ENCODE measurements at places on chromosomes 7 and 10.

- no peak for DNase-seq
Measured at GRCh38 chr10:12705943-12706342, 295.6 kb downstream of the CCDC3 start.

DNA sequence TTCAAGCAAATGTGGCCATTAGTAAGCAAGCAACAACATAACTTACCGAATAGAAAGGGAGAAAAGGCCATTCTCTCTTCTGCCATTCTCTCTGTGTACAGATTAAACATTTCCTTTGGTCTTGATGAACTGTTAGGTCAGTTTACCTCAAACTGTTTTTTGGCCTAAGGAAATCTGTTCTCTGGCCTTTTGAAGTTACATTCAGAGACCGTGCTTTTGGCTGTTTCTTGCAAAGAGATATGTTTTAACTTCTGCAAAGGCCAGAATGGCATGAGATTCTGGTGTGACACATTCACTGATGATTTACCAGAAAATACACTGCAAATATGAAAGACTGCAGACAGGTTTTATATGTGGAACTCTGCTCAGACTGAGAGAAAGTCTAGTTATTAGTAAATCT is 22.2 kb downstream of the AHR start:
- no peak for DNase-seq

DNA sequence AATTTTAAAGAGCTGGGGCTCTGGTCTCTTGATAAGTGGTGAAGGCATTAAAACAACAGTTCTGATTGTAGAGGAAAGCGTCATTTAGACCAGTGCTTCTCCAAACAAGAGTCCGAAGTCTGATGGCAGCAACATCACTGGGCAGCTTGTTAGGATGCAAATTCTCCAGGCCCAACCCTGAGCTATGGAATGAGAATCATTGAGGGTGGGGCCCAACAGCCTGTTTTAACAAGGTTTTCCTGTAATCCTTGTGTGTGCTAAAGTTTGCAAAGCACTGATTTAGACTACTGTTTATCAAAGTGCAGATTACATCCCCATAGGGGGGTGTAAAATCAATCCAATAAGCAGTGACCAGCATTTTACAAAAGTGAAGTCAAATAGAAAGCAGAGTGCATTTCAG is 2.6 kb upstream of the ZNRF2 start:
- DNase-seq = no peak

DNA sequence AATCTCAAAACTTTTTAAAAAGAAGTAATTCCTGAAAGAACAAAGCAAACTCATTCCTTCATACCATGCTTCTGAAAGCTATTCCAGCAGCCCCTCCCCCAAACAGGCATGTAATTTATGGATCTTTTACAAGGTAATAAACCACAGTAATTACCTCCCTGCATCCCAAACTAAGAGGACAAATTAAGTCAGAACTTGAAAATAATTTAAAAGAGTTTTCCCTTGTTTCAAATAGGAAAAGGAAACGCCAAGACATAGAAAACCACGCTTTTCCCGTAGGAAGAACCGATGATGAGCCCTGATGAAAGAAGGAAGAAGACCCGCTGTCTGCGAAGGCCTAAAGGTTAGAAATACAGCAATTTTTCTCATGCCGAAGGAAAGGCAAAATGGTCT is 8.9 kb downstream of the HOXA4 start:
- DNase-seq = no peak

DNA sequence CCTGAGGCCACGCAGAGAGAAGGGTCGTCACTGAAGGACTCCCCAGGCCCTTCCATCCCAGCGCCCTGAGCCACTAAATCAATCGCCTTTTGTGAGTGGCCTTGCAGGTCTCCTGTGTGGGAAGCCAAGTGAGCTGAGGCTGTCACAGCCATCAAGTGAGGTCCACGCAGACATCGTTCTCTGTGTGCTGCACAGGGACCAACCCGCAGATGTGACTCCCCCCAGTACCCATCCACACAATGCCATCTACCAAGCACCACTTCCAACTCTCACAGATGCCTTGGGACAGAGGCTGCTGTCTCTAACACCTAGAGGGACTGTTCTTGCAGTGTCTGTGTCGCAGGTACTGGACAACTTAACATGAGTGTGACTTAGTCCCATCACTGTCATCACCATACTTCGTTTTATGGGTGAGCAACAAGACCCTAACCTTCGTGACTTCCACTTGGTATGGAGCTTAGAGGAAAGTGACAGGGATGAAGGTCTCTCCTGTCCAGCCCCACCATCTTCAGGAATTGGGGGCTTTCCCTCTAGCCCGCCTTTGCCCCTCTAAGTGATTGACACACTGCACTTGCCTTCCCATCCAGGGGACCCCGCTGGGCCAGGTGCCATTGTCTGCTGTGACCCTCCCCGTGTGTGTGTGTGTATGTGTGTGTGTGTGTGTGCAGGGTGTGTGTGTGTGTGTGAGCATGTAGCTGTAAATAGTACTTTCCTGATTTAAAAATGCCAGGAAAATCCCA is 51.4 kb upstream of the TMEM72 start:
- no peak for DNase-seq

DNA sequence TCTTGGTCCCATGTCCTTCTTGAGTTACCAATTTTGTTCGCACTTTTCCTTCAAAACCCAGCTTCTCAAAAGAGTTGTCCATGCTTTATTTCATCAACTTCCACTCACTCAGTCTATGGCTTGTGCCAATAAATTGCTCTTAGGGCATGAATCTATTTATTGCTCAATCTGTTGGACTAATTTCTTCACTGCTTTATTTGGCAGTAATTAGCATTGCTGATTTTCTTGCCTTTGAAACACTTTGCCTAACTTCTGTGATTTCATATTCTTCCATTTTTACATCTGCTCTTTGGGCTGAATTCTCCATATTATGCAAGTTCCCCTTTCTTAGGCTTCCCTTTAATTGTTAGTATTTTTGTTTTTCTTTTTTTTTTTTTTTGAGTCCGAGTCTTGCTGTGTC is 16.8 kb downstream of the DLD start:
- DNase-seq = no peak
